NCI-H1436 treated with DMSO at 0.1 percent for 48 hours (cell line): ENCODE measurements at places on chromosomes 16 and 17.

- DNase-seq: peak; percentile 75
Observed at GRCh38 chr17:39564211-39564848, 43.4 kb downstream of the NEUROD2 start.

- DNase-seq: no peak
Observed at GRCh38 chr17:12992676-12993075, 25.2 kb downstream of the ELAC2 start.

DNA sequence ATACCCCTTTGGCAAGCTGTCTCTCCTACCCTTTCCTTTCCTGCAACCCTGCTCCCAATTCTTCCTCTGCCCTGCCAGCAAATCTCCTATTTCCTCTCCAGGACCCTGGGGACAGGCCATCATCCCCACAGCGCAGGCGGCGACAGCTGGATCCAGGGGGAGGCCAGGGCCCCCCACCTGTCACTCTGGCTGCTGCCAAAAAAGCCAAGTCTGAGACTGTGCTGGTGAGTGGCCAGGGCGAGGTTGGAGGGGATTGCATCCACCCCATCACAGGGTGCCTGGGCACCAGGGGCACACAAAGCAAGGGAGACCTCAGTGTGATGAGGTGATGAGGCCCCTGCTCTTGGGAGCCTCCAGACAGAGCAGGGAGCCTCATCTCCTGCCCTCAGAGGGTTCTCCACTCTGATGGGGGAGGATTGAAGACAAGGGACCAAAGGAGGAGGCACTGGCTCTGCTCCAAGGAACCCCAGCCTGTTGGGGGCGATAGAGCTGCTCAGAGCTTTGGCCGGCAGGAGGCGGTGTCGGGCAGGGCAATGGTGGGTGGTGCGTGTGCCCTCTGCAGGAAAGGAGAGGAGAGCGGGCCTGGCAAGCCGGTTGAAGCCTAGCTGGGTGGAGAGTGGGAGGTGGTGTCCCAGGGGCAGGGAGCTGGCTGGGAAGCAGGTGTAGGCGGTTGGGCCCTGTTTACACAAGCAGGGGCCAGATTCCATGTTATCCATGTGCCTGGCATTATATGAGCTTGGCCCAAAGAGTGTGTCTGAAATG, 15.6 kb upstream of the PDK2 start:
- DNase-seq: no peak

- no peak for DNase-seq
Observed at GRCh38 chr16:89039756-89040155, 53.9 kb upstream of the ACSF3 start.

GRCh38 chr16:75042426-75043174, 43.8 kb downstream of the ZNRF1 start:
- DNase-seq: no peak

GRCh38 chr17:10743316-10744009, 13.6 kb upstream of the TMEM220 start:
- no peak for DNase-seq

GRCh38 chr17:59828478-59828760, 64.3 kb downstream of the TUBD1 start:
- DNase-seq: no peak

- no peak for DNase-seq
Observed at GRCh38 chr17:17708295-17708694, 27.0 kb downstream of the RAI1 start.

GRCh38 chr16:11759163-11759834, 16.6 kb upstream of the TXNDC11 start:
- peak; percentile 33 for DNase-seq

GRCh38 chr17:58351831-58352595, at the start of gene SUPT4H1:
SUPT4H1 (minus strand) TSS chr17:58352201; CDS start chr17:58352135, 66 bp downstream.
- peak; percentile 81 for DNase-seq

DNA sequence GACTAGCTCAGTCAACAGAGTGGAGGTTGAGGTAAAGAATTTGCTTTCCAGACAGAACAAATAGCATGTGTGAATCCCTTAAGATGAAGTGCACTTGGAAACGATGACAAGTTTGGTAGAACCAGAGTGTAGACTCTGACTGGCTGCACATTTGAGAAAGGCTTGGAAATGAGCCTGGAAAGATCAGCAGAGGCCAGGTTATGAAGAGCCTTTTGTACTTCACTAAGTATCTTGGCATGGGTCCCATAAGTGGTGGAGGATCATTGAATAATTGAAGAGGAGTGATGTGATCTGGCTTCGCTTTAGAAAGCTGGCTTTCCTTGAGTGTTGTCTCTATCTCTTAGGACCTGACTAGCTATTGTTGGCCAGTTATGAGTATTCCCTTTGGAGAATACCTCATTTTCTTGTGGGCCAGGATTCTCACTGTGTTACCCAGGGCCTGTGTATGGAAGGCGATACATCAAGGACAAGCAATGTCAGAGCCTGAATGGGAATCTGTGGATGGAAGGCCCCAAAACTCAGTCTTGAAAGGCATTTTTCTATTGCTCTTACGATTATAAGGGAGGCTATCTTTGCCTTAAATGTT, 329.8 kb downstream of the UTP18 start:
- DNase-seq: no peak

DNA sequence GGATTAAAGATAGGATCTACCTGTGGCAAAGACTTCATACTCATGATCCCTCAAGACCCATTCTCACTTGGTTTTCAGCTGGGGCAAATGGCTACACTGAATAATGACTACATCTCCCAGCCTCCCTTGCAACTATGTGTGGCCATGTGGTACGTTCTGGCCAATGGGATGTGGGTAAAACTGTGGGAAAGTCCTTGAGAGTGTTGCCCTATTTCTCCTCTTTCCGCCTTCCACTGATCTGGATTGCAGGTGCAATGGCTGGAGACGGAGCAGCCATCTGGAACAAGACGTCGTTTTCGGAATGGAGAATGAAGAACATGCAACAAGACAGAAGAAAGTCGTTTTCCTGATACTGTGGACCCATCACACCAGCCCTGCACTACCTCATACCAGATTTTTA, 48.5 kb downstream of the HAPSTR1 start:
- DNase-seq: no peak

- no peak for DNase-seq
Observed at GRCh38 chr17:78879635-78880186, 23.3 kb downstream of the CEP295NL start.

- no peak for DNase-seq
Observed at GRCh38 chr16:85151603-85152413, 39.5 kb upstream of the CIBAR2 start.

DNA sequence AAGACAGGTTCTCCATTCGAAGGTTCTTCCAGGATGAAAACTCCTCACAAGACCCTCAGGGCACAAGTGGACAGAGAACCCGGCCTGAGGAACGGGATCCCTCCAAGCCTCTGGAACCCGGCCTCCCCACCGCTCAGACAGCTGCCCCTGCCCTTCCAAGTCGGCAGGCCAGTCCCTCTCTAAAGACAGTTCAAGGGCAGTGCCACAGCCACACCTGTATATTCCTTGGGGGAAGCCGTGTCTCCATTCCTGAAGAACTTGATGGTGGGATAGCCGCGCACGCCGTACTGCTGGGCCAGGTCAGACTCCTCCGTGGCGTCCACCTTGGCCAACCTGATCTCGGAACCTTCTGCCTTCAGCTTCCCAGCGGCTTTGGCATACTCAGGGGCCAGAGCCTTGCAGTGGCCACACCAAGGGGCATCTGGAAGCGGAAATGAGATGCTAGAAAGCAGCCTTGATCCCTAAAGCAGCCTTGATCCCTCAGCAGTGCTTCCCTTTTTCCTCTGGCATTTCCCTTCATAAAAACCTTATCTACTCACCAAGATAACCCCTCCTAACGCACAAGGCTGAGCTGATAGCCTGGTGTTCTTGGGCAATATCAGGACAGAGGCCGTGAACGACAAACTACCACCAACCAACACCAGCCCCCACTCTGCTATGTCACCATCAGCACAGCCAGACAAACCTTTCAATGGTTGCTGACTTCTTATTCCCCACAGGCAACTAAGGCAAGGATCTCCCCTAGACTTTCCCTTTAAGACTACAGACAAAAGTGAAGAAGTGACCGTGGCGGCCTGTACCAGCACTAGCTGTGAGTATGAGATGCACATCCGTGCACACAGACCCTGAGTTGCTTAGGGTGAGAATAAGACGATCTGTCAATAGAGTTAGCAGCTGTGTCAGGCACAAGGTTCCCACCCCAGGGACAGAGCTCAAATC, 1.1 kb downstream of the P4HB start:
- no peak for DNase-seq

GRCh38 chr17:45276031-45276430, 14.1 kb upstream of the SPATA32 start:
- DNase-seq: no peak

DNA sequence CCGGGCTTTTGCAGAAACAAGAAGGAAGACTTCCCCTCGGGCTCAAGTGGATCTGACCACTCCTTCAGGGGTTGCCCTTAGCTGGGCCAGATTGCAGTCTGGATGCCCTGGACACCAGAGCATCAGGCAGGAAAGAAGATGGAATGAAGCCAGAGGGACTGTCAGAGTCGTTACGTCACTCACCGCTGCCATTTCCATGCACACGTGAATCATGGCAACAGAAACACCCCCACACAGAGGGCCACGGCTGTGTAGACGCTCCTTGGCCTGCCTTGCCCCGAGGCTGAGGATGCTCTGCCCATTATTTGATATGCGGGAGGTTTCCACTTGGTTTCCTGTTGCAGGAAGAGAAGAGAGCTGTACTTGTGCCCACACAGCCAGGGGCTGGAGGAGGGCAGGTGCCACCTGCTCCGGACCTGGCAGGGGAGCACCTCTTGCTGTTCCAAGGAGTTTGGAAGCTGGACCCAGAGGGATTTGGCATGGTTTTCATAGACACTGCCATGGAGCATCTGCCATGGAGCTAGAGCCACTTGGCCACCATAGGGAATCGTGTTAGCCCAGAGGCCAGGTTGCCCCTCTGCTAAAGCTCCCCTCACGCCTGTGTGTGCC, 29.4 kb downstream of the RBFOX3 start:
- no peak for DNase-seq
